ENCODE measurements at places on chromosomes 11 and 22. TPM values are rescaled to one million over a fixed set of nuclear protein-coding genes. Genes with fewer than 3 reads are reported as not detected.

ZFPL1 gene
- total RNA-seq, result 26.6 TPM

BTG4 gene
- 0.17 TPM for total RNA-seq

RAG2 gene
- total RNA-seq, result not detected

CNGA4 gene
- not detected for total RNA-seq

OSBP gene
- 21.7 TPM for total RNA-seq

SLC22A12 gene
- not detected for total RNA-seq

KDM4E gene
- total RNA-seq, result not detected

GAB2 gene
- 2.5 TPM for total RNA-seq

- no peak for DNase-seq
Observed at GRCh38 chr22:17281026-17281425, 61.8 kb upstream of the ADA2 start.

DNA sequence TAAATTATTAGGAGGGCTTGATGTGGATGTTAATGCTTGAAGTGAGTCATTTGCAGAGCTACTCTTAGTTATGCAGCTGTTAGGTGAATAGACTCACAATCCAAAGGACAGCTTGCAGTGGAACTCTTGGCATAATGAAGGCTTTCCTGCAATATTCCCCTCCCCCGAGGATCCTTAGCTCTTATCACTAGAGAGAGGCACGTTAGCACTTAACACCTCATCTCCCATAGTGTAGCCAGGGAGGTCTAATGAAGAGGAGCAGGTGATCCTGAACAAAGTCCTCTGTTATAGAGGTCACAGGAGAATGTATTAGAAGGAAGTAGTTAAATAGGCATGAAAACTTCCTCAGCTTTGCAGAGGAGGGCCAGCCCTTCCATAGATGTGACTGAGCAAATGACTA, 919.2 kb upstream of the FAT3 start:
- no peak for DNase-seq

DNA sequence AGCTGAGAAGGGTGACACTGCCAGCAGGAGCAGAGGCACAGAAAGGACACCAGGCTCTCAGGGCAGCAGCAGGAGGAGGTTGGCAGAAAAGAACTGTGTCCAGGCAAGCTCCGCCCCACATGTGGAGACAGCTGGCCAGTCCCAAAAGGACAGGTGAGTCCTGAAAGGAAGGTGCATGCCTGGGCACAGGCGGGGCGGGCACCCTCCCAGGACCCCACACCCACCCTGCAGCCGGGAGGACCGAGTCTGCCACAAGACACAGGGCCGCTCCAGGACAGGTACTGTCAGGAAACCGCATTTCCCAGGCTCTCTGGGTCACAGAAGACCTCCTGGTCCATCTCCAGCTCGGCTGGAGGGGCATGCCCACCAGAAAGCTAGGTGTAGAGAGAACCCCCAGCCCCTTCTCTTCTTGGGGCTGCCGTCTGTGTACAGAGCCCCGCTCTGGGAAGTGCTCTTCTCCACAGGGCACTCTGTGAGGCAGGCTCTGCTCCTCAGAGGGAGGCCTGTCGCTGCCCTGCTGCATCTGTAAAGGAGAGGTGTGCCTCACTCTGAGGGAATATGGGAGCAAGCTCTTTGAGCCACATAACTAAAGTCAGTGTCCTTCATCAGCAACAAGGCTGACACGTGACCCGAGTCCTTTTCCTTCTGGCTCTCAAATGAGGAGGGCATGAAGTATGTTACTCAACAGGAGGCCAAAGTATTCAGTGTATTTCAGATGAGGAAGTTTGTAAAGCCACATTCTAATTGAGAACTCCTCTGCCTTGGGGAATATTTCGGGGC, 50.5 kb downstream of the CLTCL1 start:
- no peak for DNase-seq

- no peak for DNase-seq
Observed at GRCh38 chr11:35730254-35730653, 67.7 kb downstream of the TRIM44 start.

DNA sequence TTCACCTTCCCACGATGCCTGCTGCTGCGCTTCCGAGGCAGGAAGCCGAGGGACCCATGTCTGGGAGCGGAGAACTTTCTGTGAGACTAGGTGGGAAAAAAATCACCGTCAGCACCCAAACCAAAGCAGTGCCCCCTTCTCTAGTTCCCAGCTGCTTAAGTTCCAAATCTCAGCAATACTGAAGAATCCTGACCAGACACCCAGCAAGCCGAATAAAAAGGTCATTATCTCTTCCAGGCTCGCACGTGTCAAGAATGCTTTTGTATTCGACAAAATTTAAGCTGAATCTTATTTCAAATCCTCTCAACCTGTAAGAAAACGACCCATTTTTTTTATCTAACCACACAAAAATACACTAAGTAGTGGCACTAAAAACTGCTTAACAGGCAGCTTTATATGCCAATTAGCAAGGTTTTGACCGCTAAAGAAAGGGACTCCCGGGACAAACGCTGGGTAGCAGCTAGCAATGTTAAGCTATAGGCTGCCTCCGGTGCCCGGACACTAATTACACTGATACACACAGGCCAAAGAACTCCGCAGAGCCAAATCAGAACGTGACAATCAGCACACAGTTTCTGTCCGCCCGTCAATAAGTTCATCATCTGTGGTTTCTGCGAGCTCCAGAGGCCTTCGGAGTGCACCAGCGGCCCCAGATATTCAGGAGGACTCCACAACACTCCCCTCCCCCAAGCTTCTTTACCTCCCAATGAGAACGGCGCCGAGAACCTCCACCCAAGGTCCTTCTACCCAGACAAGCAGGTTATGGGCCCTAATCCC, 728 bp downstream of the RPL3 start:
- DNase-seq, result no peak

GRCh38 chr11:121889931-121890330, 226.1 kb downstream of the BLID start:
- DNase-seq, result no peak

- no peak for DNase-seq
Observed at GRCh38 chr11:26860895-26861294, 133.0 kb upstream of the FIBIN start.

GRCh38 chr11:15117751-15118150, 3.0 kb downstream of the INSC start:
- no peak for DNase-seq

GRCh38 chr22:31119026-31119717, 3.6 kb upstream of the INPP5J start:
- DNase-seq, result no peak

GRCh38 chr22:31872209-31872608, 72.1 kb upstream of the YWHAH start:
- DNase-seq, result peak; percentile 30

DNA sequence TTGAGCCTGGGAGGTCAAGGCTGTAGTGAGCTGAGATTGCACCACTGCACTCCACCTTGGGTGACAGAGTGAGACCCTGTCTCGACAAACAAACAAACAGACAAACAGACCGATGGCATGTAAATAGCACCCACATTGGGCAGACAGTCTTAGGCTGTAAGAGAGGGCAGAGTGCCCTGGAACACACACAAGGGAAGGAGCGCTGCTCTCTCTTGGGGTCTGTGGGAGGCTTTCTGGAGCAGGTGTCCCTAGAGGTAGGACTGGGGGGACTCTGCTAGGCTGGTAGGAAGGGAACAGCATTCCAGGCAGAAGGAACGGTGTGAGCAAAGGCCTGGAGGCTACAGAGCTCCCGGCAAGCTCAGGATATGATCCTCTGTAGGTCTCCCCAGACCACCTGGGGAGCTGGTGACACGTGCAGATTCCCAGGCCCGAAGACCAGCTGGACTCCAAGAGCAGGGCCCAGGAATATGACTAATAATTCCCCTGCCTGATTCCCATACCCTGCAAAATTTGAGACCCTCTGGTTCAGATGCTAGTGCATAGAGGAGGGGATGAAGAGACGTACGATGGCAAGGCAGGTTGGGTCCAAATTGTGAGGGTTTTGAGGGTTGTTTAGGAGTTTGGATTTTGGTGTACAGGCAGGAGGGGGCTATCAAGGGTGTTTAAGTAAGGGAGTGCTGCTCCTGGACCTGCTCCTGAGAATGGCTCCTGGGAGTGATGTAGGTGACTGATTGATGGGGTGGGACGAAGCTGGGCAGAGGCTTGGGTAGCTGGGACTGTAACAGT, 11.6 kb downstream of the SMIM38 start:
- no peak for DNase-seq

- DNase-seq, result no peak
Observed at GRCh38 chr11:43919852-43920597, 22.4 kb upstream of the C11orf96 start.

DNA sequence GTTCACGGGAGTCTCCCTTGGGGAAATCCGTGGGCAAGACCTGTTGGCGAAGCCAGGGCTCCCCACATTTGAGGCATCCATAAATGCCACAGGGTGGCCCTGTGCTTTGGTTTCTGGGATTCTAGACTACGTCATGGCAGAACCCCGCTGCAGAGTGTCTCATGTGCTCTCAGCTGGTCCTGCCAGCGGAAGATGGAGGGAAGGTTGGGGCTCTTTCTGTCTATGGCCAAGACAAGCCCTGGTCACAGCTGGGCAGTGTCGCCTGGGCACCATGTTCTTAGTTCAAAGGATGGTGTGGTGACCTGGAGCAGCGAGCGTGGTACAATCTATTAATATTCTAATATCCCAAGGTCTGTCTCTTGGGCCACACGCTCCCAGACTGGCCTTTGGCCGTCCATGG, 511.7 kb downstream of the TBC1D22A start:
- no peak for DNase-seq

DNA sequence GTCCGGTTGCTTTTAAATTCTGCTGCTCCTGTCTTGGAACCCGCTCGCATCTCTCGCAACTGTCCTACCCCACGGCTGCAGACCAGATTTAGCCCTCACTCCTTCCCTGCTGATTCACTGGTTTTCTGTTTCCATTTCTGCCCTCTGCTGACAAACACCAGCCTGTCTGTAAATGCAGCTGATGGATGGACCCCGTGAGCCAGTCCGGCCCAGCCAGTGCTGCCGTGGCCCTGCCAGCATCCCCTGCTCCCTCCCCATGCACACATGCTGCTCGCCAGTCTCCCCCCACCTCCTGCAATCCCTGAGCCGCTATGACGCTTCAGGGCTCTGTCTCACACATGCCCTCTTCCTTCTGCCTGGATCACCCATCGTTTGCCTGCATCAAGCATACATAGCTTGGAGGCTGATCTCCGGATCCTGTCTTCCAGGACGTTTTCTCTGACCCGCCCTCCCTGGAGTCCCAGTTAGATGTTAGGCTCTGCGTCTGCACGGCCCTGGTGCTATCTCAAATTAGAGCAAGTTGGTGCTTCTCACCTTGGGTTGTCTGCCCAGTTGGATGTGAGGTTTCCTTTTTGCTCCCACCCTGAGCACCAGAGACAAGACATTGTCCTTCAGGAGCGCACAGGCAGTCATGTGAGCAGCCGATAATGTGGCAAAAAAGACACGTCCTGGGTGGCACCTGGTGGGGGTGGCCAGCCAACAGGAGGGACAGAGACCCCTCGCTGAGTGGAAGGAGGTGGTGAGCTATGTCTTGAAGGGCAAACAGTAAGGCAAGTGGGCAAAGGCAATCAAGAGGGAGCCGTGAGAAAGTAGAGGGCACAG, 4.3 kb upstream of the ACR start:
- DNase-seq, result no peak

GRCh38 chr11:9076661-9077060, 14.7 kb downstream of the SCUBE2 start:
- DNase-seq, result no peak

DNA sequence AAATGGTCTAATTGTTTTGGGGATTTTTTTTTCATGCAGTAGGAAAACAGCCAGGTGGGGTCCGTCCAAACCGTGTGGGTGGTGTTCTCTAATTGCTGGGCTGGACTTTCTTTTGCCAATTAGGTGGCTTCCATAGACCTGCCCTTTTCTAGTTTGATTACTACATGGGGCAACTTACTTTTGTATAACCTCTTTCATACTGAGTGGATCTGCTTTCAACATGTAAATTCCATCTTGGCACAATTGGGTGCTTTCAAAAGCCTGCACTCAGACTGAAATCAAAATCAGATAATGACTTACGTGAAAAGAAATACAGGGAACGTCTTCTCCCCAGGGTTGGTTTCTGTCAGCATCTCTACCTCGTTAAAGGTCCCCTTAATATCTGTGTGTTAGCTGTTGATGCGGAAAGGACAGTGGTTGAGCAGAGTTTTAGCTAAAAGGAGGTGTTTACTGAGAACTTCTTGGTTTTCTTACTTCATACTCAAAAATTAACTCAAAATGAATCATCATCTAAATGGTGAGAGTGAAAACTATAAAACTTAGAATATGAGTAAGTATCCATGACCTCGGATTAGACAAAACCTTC, 72.1 kb downstream of the BARX2 start:
- no peak for DNase-seq

Data from NCI-H460 (cell line).